ENCODE measurements at places on chromosomes 11 and 22.

GRCh38 chr11:10397226-10397987 is 57.7 kb upstream of the AMPD3 start:
- no peak for DNase-seq

GRCh38 chr22:37233751-37234631 is 10.1 kb downstream of the RAC2 start:
- DNase-seq: no peak

- DNase-seq: no peak
Measured at GRCh38 chr11:68441466-68442230, 18.9 kb upstream of the PPP6R3 start.

- no peak for DNase-seq
Measured at GRCh38 chr11:69797156-69797555, 22.0 kb upstream of the FGF4 start.

DNA sequence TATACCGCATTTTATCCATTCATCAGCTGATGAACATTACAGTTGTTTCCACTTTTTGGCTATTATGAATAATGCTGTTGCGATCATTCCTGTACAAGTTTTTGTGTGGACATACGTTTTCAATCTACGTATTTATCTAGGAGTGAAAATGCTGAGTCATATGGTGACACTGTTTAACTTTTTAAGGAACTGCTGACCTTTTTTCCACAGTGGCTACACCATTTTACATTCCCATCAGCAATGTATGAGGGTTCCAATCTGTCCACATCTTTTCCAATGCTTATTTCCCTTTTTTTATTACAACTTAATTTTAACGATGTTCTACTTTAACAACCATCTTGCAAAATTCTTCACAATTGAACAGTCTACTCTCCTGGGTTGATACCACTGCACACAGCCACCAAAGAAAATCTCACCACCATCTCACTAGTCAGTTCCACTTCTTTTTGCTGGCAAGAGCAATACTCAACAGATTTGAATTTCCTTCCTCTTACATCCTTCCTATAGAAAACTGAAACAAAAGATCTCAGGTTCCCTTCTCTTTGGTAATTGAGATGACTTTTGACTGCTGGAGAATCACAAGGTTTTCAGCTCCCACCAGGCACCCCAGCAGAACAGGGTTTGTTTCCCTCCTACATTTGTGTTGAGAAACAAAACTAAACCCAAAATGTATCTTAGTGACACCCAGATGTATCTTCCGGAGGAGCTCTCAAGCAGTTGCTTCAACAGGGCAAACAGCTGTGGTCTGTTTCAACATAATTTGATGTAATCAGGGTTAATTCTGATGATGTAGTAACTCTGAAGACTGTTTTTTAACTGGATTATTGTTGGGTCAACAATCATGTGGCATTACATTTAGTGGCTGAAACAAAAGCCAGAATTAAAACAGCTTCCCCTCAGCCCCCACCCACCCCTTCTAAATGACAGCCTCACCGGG is 7.0 kb upstream of the GAB2 start:
- DNase-seq: no peak

DNA sequence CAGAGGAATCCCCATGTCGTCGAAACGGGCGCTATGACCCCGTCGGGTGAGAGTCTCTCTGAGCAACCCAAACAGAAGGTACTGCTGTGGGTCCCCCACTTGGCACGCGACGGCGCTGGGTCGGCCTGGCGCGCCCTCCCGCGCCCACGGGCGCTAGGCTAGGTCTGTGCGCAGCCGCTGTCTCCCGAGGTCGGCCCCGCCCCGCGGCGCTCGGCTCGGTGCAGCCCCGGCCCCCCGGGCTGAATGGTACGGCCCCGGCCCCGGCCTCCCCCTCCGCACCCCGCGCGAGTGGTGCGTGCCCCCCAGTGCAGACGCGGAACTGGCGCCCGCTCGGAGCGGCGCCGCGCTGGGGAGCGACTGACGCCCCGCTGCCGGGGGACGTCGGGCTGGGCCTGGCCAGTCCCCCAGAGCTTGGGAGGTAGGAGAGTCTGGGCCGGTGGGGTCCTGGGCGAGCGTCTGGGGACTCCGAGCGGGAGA is at the start of gene MADD:
Gene MADD (plus strand): TSS at position 305 of the 477 bp plus-strand sequence.
- peak; percentile 73 for DNase-seq

DNA sequence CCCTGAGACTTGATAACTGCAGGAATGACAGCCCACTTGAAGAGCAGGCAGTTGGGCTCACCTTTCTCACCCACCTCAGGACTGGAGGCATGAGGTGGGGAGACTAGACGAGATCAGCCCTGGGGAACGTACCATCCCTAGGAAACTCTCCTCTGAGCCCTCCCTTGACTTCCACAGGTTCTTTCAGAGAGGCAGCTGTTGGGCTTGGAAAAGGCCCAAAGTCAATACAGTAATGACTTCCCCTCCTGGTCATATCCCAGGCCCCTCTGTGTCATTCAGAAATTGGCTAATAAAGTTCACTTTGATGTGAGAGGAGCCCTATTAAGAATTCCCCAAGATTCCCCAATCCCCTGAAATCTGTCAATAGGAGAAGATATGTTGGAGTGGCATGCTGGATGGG is 5.8 kb upstream of the NECTIN1 start:
- DNase-seq: no peak

GRCh38 chr11:82810326-82810725 is 76.7 kb upstream of the FAM181B start:
- no peak for DNase-seq

GRCh38 chr11:95193541-95193940 is 37.5 kb downstream of the SESN3 start:
- DNase-seq: no peak

- no peak for DNase-seq
Measured at GRCh38 chr11:78768345-78768744, 193.7 kb upstream of the NARS2 start.

- DNase-seq: no peak
Measured at GRCh38 chr11:1027483-1028290, 8.8 kb downstream of the MUC6 start.

- DNase-seq: no peak
Measured at GRCh38 chr11:120117991-120118390, 19.9 kb downstream of the TRIM29 start.

DNA sequence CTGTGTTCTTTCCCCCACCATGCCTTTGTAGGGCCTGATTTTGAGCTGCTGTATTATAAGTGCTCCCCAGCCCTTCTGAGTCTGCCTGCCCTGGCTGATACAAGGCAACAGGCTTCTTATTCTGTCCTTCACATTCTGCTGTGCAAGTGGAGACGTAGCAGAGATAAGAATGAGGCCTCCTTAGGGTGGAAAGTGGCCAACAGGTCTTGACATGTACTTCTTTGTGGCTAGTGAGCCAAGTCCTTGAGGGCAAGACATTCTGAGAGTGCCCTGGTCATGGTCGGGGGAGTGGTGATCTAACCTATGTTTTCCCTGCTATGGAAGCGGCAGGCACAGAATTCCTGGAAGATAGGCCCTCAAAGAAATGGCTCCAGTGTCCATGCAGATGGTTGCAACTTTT is 235.7 kb upstream of the CADM1 start:
- DNase-seq: no peak

DNA sequence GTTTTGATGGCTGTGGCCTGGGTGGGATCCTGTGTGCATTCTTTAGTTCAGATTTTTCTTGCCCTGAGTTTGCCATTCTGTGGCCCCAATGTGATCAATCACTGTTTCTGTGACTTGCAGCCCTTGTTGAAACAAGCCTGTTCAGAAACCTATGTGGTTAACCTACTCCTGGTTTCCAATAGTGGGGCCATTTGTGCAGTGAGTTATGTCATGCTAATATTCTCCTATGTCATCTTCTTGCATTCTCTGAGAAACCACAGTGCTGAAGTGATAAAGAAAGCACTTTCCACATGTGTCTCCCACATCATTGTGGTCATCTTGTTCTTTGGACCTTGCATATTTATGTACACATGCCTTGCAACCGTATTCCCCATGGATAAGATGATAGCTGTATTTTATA is 620 bp downstream of the OR4C16 start:
- DNase-seq: no peak

DNA sequence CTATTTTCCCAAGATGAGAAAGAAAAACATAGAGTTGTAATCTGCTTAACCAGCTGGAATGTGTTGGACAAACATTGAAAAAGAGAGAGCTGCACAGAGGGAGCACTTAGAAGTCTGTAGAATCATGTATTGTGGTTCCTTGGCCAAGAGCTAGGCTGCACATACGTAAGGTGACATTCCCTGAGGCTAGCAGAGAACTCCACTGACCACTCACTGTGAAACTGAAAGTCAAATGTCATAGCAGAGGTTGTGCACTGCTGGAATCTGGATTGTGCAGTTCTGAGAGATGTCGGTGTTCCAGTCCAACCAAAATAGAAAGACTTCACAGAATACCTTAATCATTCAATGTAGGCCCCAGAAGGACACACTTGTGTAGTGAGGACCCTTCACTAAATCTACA is 772.8 kb upstream of the RAG2 start:
- DNase-seq: no peak

GRCh38 chr11:35216962-35217678 is 78.1 kb downstream of the CD44 start:
- DNase-seq: no peak

- DNase-seq: no peak
Measured at GRCh38 chr11:48036011-48036410, 55.7 kb downstream of the PTPRJ start.

- DNase-seq: no peak
Measured at GRCh38 chr11:96221244-96222070, 121.5 kb downstream of the MAML2 start.

DNA sequence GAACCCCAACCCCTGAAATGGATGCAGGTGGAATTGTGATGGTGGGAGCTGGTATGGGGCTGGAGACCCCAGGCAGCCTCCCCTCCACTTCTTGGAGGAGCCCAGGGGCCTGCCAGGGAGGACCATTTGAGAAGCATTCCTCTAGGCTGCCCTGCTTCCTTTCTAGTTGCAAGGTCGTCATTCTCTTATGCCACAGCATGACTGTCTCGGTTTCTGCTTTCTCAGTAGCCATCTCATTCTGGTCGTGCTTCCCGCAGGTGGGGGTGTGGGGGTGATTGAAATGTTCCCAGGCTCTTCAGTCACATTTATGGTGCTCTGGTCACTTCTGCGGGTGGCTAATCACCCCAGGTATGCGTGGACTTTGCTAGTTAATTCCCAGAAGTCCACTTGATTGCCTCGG is 223.7 kb upstream of the TBCEL start:
- DNase-seq: no peak

DNA sequence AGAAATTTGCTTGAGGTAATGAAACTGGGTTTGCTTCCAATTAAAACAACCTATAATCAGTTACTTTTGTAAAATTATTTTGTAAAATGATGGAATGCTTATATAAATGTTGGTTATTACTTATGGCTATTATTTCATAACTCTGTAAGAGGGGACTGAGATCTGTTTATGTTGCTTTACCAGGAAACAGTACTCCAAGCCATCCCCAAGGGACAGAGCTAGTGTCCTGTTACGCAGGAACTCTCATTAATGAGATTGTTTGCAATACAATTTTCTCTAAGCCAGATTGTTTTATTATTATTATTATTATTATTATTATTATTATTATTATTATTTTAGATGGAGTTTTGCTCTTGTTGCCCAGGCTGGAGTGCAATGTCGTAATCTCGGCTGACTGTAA is 2.3 kb upstream of the NOX4 start:
- DNase-seq: no peak

DNA sequence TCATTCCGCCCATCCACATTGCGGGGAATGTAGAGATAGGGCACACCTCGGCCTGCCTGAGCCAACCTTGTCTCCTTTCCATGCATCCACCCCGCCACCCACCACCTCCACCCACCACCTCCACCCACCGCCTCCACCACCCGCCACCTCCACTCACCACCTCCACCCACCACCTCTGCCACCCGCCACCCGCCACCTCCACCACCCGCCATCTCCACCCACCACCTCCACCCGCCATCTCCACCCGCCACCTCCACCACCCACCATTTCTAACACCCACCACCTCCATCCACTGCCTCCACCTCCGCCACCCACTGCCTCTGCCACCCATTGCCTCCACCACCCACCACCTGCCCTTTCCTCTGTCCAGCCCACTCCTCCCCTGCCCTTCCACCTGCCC is 78.4 kb downstream of the IGLL1 start:
- DNase-seq: no peak

- no peak for DNase-seq
Measured at GRCh38 chr11:57203882-57204480, 22.2 kb downstream of the LRRC55 start.

DNA sequence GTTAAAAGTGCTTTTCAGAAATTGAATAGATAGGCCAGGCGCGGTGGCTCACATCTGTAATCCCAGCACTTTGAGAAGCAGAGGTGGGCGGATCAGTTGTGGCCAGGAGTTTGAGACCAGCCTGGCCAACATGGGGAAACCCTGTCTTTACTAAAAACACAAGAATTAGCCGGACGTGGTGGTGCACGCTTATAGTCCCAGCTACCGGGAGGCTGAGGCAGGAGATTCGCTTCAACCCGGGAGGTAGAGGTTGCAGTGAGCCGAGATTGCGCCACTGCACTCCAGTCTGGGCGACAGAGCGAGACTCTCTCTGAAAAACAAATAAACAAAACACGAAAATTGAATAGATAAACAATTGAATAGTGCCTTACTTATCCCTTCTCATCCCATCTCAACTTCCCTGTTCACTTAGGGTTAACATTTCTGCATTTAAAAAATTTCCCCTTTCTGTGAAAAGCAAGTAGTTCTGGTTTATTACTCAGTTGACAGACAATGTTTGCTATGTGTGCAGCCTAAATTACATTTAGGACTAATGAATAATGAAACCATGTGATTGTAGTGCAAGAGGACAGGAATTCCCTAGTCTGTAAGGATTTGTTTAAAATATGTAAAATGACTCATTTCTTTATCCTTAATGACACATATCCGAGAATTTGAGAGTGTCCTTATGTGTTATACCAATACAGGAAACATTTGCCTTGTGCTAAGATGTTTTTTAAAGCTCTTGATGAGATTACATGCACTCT is 6.0 kb downstream of the RNF169 start:
- DNase-seq: peak; percentile 69

DNA sequence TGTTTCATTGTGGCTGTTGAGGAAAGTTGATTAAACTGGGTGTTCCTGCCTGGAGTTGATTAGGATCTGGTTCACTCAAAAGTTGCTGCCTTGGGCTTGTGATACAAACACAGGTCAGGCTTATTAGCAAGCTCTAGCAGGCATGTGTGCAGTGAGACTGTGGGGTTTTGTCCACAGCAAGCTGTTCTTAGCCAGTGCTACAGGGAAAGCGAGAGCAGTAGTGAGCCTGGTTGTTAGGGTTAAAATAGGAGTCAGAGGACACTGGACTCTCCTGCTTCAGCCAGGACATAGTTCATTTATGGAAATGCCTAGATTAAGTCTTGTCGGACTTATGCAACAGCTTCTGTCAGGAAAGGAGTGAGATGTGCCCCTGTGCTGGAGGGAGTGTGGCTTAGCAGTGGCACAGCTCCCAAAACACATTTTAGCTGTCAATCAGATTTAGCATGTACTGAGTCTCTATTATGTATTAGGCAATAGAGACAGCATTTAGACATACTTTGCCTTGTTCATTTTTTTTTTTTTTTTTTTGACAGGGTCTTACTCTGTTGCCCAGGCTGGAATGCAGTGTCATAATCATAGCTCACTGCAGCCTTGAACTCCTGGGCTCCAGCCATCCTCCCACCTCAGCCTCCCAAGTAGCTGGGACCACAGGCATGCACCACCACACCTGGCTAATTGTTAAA is 8.7 kb downstream of the SNRPD3 start:
- no peak for DNase-seq

GRCh38 chr22:22893077-22893805 is 5.6 kb downstream of the IGLL5 start:
- no peak for DNase-seq

GRCh38 chr11:124041254-124041653 is at the start of gene OR10G7:
OR10G7 (minus strand) TSS chr11:124041325; CDS start chr11:124039001, 2,324 bp downstream.
- DNase-seq: no peak

- DNase-seq: no peak
Measured at GRCh38 chr11:47071791-47072261, 104.9 kb downstream of the ARFGAP2 start.

GRCh38 chr22:20113551-20114310 is 2.2 kb upstream of the RANBP1 start:
- DNase-seq: no peak

Measured in NCI-H1048 (cell line).